Adrenal gland (tissue), 19 donors: ENCODE measurements at places on chromosomes 1 and 21. TPM values are rescaled to one million over a fixed set of nuclear protein-coding genes. Genes with fewer than 3 reads are reported as not detected.

The KRTAP6-3 gene
- polyA plus RNA-seq = not detected

The CGN gene
- 0.86 TPM for polyA plus RNA-seq

The GOLT1A gene
- not detected for polyA plus RNA-seq

The PLA2G2D gene
- not detected for polyA plus RNA-seq

The SAMD13 gene
- polyA plus RNA-seq = 5.9 TPM

The FAM110D gene
- 0.46 TPM for polyA plus RNA-seq

The GABRD gene
- polyA plus RNA-seq = 0.75 TPM

The HES4 gene
- polyA plus RNA-seq = not detected

The GREM2 gene
- 0.79 TPM for polyA plus RNA-seq

The LEMD1 gene
- polyA plus RNA-seq = 0.64 TPM

The BLACAT1 gene
- 0.05 TPM for polyA plus RNA-seq

The KRTAP19-2 gene
- not detected for polyA plus RNA-seq

The SLC45A3 gene
- 4.7 TPM for polyA plus RNA-seq
